ENCODE measurements at places on chromosomes 4 and X.

DNA sequence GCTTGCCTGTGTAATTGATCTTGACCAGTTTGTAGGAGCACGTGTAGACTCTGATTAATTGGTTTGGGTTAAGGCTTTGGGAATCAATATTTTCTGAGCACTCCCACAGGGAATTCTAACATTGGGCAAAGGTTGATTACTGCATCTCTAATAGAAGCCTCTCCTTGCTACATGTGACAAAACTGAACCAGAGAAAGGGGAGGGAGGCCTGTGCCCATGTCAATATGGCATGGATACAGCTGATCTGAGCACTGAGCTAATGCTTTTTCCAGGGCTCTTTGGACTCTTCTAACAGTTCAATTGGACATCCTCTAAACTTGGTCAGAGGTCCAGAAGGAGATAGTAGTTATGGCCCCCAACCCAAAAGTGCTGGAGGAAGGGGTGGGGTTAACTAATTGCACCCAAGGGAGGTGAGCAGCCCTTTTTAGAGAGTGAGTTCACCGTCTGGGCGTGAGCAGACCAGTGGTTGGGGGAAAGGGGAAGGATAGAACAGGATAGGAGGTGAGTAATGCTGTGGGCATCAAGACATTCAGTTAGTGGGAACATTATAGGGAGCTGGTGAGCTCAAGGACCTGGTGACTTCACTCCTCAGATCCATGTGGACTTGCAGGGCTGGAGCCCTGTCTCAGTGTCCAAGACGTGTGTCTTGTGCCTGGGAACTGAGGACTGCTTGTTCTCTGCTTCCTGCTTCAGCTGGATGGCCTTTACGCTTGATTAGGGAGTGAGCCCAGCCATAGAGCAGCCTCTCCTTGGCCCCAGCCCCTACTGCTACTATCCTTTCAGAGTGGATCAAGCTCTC, 22.8 kb downstream of the MSN start:
- DNase-seq: no peak

DNA sequence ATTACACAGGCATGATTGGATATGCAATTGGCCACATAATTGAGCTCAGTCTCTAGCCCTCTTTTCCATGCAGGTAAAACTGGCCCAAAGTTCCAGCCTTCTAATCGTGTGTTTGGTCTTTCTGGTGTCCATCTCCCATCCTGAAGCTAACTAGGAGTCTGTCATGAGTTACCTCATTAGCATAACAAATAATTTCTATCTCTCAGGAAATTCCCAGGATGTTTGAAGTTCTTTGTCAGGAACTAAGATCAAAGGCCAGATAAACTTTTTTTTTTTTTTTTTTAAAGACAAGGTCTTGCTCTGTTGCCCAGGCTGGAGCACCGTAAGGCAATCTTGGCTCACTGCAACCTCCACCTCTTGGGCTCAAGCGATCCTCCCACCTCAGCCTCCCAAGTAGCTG, 15.8 kb downstream of the ATXN3L start:
- DNase-seq: no peak

GRCh38 chr4:153126137-153126536, 78.1 kb upstream of the TRIM2 start:
- DNase-seq: no peak

- no peak for DNase-seq
Measured at GRCh38 chr4:18069810-18070209, 48.3 kb upstream of the LCORL start.

- DNase-seq: no peak
Measured at GRCh38 chr4:72390409-72390808, 178.6 kb downstream of the ADAMTS3 start.

- no peak for DNase-seq
Measured at GRCh38 chr4:186749611-186750281, 26.1 kb upstream of the FAT1 start.

GRCh38 chrX:84737471-84737871, 235.2 kb upstream of the HDX start:
- DNase-seq: no peak

DNA sequence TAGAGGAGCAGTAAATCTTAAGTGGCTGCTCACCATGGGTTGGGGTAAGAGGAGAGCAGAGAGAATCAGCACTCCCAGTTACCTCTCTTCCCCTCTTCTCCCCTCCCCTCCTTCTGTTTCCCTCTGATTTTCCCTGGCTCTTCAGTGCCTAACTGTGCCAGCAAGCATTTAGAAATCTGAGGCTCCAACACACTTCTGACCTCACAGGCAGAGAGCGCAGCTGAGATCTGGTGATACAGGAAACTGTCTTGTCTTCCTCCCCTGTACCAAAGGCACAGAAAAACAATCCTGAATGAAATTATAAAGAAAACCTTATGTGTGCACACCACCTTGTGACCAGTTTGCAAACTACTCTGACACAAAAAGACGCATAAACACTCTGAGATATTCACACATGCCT, 82.4 kb upstream of the SMIM10 start:
- DNase-seq: no peak

DNA sequence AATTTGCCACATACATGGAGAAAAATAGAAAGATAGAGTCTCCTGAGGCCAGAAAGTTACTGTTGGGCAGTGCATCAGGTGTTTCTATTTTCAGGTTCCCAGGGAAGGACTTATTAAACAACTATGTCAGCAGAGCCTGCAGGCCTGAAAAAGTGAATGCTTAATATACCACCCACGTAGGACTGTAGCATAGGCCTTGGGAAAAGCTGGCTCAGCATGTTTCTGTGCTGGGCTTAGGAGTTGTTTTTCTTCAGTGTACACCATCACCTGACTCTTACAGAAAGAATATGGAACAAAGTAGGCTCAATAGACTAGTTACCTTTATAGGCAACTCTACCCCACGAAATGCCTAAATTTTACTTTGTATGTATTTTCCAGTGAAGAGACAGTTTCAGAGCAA, 1385.9 kb downstream of the FAM133A start:
- DNase-seq: no peak

GRCh38 chr4:164027805-164028204, 533.3 kb downstream of the TMA16 start:
- DNase-seq: no peak

GRCh38 chr4:140105436-140105835, 48.5 kb downstream of the MAML3 start:
- no peak for DNase-seq

GRCh38 chr4:135244056-135244455, 1042.5 kb upstream of the PABPC4L start:
- no peak for DNase-seq

DNA sequence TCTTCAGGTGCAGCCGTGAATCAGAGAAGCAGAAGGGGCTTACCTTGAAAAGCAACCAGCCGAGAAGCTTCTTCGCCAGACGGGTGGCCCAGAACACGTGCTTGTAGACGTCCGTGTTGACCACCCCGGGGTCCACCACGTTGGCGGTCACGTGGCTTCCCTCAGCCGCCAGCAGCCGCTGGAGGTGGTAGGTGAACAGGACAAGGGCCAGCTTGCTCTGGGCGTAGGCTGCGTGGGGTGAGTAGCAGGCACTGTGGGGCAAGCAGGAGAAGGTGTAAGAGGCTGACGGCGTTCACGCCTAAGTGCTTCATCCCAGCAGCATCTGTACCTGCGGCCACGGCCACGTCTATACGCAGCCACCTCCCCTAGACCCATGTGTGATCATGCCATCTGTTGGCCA, 257.8 kb downstream of the DHRSX start:
- no peak for DNase-seq

GRCh38 chr4:98572697-98573096, 85.7 kb downstream of the TSPAN5 start:
- no peak for DNase-seq

- DNase-seq: no peak
Measured at GRCh38 chrX:147680251-147680650, 231.5 kb upstream of the FMR1 start.

GRCh38 chr4:25172961-25173915, 13.0 kb upstream of the SEPSECS start:
- no peak for DNase-seq

GRCh38 chr4:98574816-98575215, 83.6 kb downstream of the TSPAN5 start:
- DNase-seq: no peak

DNA sequence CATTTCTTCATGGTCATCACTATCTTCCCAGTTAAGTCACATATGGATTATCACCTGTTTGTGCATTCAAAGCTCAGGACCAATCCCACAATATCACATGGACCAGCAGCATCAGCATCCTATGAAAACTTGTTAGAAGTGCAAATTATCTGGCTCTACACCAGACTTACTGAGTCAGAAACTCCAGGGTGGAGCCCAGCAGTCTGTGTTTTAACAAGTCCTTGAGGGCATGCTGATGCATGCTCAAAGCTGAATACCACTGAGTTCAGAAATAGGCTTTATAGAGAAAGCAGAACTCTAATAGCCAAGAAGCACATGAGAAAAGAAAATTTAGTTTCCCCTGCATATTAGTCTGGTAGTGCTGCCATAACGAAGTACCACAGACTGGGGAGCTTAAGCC, 62.4 kb upstream of the GABRQ start:
- DNase-seq: no peak

GRCh38 chrX:16112428-16112827, 10.9 kb upstream of the GRPR start:
- DNase-seq: no peak

- DNase-seq: no peak
Measured at GRCh38 chrX:125492439-125492838, 172.8 kb downstream of the TEX13C start.

DNA sequence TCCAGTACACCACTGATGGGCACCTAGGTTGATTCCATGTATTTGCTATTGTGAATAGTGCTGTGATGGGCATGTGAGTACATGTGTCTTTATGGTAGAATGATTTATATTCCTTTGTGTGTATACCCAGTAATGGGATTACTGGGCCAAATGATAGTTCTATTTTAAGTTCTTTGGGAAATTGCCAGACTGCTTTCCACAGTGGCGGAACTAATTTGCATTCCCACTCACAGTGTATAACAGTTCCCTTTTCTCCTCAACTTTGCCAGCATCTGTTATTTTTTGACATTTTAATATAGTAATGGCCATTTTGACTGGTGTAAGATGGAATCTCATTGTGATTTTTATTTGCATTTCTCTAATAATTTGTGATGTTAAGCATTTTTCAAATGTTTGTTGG, 25.9 kb downstream of the CC2D2A start:
- no peak for DNase-seq

GRCh38 chr4:177667687-177668086, 225.4 kb upstream of the AGA start:
- no peak for DNase-seq

DNA sequence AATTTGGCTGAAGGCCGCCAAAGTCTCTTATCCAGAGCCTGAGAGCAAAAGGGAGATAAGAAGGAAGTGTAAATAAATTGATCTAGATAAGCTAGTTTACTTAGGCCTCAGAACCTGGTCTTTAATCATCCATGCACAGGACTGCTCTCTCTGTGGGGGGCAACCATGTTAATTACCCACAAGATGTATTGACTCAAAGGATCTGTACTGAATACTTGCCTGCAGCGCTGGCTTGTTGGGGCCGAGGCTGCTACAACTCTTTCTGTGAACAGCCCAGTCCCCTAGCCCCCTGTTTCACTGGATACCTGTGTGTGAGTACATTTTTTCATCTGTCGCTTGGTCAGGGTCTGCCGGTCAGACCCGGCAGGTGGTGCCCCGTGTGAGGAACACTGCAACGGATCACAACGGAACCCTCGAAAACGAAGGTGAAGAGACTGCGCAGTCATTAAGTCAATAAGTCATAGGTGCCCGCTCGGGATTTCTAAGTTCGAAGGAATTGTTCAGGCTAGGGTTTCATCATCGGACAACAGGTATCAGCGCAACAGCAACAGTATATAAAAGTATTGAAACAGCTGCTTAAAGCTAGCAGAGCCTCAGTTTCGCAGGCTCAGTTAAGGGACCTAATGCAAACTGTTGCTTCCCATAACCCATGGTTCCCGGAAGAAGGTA, 8.3 kb downstream of the MAGEA11 start:
- no peak for DNase-seq

GRCh38 chr4:768995-769394, 56.9 kb downstream of the CPLX1 start:
- no peak for DNase-seq

DNA sequence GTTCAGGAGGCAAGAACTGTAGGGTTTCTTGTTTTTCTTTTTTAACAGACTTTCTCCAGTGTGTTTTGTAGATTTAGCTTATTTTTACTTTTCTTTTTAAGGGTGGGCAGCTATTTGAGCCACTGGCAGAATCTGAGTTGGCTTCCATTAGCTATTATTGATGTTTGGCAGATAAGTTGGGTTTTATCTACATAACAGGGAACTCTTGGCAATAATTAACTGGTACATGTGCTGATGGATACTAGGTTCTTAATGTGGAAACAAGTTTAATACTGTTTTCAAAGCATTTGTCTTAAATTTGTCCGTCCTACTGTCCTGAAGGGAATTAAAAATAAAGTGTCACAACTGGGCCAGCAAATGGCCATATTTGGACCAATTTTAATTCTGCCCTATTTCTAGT, 80.5 kb downstream of the PHOX2B start:
- no peak for DNase-seq

- no peak for DNase-seq
Measured at GRCh38 chr4:153292897-153293741, 51.4 kb upstream of the MND1 start.

- no peak for DNase-seq
Measured at GRCh38 chrX:22060415-22061280, 28.5 kb downstream of the PHEX start.

DNA sequence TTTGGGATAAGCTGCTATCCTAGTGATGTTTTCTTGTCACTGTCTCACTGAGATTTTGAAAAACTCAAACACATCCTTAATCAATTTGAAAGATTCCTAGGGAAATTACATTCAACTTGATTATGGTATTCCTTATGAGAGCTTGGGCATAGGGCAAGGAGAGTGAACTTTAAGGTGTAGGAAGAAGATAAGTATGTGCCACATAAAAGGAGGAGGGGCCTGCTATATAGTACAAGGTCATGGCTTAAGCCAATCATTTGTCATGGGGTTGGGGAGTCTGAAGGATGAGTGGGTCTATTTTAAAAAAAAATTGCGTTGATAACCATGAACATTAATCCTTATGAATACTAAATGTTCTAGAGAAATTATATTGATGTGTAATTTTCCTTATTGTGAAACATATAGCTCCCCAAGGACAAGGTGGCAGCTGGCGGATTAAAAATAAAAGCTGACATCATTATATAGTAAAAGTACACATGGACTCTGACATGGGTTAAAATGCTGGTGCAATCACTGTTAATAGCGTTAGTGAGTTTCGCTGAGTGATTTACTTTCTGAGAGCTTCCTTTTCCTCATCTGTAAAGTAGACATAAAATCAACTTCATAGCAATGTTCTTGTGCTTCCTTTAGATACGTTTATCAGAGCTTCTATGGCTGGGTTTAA, 17.4 kb downstream of the GALNT7 start:
- no peak for DNase-seq

DNA sequence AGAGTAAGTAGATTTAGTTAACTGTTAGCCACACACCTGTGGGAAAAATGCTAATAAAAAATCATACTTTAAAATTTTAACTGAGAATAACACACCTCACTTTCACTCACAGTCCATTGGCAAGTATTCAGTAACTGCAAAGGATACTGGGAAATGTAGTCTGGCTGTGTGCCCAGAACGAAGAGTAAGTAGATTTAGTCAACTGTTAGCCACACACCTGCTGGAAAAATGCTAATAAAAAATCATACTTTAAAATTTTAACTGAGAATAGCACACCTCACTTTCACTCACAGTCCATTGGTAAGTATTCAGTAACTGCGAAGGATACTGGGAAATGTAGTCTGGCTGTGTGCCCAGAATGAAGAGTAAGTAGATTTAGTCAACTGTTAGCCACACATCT, 178.4 kb upstream of the NWD2 start:
- DNase-seq: no peak

Data from activated CD8-positive, alpha-beta memory T cell treated with anti-CD3 and anti-CD28 coated beads for 48 hours (primary cell).